Spleen (tissue), 13 donors: ENCODE measurements at places on chromosomes 6 and 20. TPM values are rescaled to one million over a fixed set of nuclear protein-coding genes. Genes with fewer than 3 reads are reported as not detected.

- H3K4me1 ChIP-seq, result no peaks in the 10 kb centered on the region
- no peaks in the 10 kb centered on the region for H3K27me3 ChIP-seq
- no peak for DNase-seq
- no peaks in the 10 kb centered on the region for H3K36me3 ChIP-seq
These were observed 37.4 kb upstream of the FAM135A start for GRCh38 chr6:70375882-70376281.

DNA sequence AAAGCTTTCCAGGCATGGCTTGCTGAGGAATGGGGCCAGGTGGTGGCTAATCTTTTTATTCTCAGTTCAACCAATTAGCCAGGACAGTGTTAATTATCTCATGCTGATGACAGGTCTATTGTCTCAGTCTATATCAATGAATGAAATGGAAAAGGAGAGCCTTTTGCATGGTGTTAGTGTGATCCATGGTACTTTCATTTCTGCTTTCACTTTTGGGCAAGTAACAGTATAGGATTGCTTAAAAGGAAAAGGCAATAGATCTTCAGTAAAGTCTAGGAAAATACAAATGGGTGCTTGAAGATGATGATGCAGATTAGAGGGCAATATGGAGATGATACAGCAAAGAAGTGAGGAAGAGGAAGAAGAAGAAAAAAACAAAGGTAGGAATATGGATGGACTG lies 430.3 kb downstream of the TFAP2A start:
- no peak overlapping the region for H3K27ac ChIP-seq
- H3K4me1 ChIP-seq, result no peaks in the 10 kb centered on the region
- no peak for DNase-seq
- H3K36me3 ChIP-seq, result no peaks in the 10 kb centered on the region

- H3K27me3 ChIP-seq, result no peaks in the 10 kb centered on the region
- no peaks in the 10 kb centered on the region for H3K36me3 ChIP-seq
- DNase-seq, result no peak
- no peak overlapping the region for H3K4me3 ChIP-seq
- no peaks in the 10 kb centered on the region for H3K4me1 ChIP-seq
These were observed 24.4 kb downstream of the KCNQ2 start for GRCh38 chr20:63448031-63448430.

DNA sequence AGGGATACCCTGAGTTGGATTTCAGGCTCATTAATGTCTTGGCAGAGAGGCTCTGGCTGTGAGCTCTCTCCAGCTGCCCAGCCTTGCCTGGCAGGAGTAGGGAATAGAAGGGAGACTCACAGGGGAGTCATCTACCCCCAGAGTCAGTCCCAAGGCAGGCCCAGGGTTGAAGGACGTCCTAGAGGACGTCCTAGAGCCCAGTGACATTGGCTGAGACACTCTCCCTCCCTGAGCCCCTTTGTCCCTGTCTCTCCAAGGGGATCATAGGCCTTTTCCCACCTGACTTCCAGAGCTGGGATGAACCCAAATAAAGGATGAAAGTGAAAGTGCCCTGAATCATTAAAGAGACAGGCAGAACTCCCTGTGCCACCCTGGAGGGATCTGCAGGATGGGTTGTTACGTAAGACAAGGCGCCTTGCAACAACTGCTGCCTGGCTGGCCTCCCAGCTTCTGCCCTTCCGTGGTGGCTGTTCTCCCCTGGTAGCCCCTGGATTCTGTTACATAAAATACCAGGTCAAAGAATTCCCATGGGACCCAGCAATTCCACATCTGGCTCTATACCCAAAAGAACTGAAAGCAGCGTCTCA lies 53.6 kb upstream of the SIRPA start:
- H3K27me3 ChIP-seq, result peaks cover 32% of the 10 kb centered on the region
- no peak overlapping the region for H3K4me3 ChIP-seq
- no peak for DNase-seq
- no peaks in the 10 kb centered on the region for H3K36me3 ChIP-seq
- peaks cover 64% of the 10 kb centered on the region for H3K4me1 ChIP-seq

DNA sequence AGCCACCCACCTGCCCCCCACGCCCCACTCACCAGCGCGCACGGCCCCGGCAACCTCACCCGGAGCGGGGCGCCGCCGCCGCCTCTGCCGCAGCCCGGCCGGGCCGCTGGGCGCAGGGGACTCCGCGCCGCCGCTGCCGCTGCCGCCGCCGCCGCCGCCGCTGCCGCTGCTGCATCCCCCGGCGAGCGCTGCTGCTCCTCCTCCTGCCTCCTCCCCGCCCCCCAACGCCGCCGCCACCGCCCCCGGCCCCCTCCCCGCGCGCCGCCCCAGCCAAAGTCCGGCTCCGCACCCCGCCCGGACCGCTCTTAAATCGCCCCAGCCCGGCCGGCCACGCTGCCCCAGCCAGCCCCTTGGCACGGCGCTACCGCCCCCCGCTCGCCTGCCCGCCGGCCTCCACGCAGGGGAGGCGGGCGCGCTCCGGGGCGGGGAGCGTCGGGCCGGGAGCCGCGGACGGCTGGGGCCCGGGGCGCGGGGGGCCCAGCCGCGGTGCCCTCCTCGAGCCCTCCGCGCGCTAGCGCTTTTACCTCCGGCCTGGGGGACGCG lies at the start of gene SULF2:
Gene SULF2 (minus strand): TSS at position 171 of the 543 bp plus-strand sequence. CDS start 28,118 bp downstream, outside the sequence.
- H3K27me3 ChIP-seq, result peaks cover 31% of the 10 kb centered on the region
- H3K4me1 ChIP-seq, result peaks cover 30% of the 10 kb centered on the region
- H3K4me3 ChIP-seq, result peak within 1 kb of the TSS; percentile 71
- H3K27ac ChIP-seq, result peak within 1 kb of the TSS; percentile 64
- DNase-seq, result no peak

- no peak overlapping the region for H3K27ac ChIP-seq
- peaks cover 12% of the 10 kb centered on the region for H3K4me1 ChIP-seq
- no peaks in the 10 kb centered on the region for H3K36me3 ChIP-seq
- DNase-seq, result no peak
These were observed 18.7 kb upstream of the RIN2 start for GRCh38 chr20:19739351-19739750.

MAN1A1 gene
- polyA plus RNA-seq, result 6.0 TPM

DCDC2 gene
- polyA plus RNA-seq, result 0.02 TPM

DNAH8 gene
- 0.20 TPM for polyA plus RNA-seq
